ENCODE measurements at places on chromosomes 12 and 14. TPM values are rescaled to one million over a fixed set of nuclear protein-coding genes. Genes with fewer than 3 reads are reported as not detected.

Gene GALNT8
- 6.9 TPM for total RNA-seq

DNA sequence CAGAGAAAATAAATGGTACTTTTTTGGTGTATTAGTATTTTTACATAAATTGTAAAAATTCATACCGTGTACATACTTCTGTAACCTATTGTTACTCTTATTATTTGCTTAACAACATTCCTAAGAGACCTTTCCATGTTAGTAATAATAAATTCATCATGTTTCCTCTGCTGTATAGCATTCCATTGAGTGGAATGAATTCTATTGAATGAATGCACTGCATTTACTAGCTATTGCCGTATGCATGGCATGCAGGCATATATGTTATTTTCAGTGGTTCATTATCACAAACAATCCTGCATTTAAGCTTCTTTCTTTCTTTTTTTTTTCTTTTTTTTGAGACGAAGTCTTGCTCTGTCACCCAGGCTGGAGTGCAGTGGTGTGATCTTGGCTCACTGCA lies 137.6 kb upstream of the TBX3 start:
- H3K4me3 ChIP-seq = no peak overlapping the region
- no peak overlapping the region for H3K27ac ChIP-seq
- no peaks in the 10 kb centered on the region for H3K36me3 ChIP-seq
- no peaks in the 10 kb centered on the region for H3K4me1 ChIP-seq
- no peak for DNase-seq

DNA sequence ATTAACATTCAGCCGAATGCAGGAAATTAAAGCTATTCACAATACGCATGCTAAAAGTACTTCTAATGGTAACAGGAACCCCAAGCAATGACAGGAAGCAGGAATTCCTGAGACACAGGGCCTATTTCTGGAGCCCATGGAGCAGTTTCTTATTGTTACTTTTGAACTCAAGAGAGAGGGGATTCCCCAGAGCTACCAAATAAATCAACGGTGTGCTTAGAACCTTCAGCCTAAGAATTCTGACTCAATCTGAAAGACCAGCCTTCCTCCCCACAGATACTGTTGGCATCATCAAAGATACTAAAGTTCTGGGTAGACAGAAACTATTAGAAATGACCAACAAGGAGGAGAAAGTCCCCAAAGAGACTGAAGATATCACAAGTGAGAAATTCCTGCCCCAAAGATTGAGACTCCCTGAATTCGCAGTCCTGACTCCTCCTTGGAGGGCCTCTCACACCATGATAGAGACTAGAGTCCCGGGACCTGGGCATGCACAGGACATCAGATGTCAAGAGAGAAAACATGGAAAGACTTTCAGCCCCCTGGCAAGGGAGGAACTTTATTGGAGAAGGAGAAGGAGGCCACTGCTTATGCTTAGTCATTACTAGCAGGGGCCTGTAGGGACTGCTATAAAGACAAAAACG lies 32.7 kb downstream of the RTRAF start:
- H3K36me3 ChIP-seq = no peaks in the 10 kb centered on the region
- no peaks in the 10 kb centered on the region for H3K27me3 ChIP-seq
- no peak for DNase-seq
- no peaks in the 10 kb centered on the region for H3K4me1 ChIP-seq
- H3K27ac ChIP-seq = no peak overlapping the region

DNA sequence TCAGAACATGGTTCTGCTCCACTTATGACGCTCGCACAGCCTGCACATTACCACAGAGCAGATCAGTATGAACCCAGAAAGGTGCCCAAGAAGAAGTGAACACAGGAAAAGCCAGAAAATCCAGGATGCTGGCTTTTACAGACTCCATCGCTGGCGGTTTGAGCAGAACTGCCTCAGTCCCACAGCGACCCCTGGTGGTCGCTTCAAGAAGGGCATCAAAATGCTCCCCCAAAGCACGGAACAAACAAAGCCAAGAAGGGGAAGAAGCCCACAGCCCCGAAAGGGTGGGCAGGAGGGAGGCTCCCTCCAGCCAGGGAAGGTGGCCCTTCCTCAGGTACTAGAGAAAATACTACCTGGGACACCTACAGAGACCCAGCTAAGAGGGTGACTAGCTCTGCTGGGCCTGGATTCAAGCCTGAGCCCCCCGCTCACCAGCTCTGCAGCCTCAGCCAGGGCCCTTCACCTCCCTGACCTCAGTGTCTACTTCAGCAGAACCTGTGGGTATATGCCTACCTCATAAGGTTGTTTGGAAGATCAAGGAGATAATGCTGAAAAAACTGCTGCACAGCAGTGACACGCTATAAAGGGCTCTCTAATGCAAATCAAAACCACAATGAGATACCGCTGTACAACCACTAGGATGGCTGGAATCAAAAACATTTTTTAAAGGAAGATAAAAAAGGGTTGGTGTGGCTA lies 98.1 kb downstream of the NCOR2 start:
- H3K36me3 ChIP-seq = peaks cover 3% of the 10 kb centered on the region
- no peak overlapping the region for H3K27ac ChIP-seq
- no peak for DNase-seq
- H3K27me3 ChIP-seq = no peaks in the 10 kb centered on the region

Measured in aorta (tissue), 5 donors.